ENCODE measurements at places on chromosomes 1 and 21.

GRCh38 chr1:207495801-207496792 lies at the start of gene CR1:
CR1 (plus strand) TSS chr1:207496157; CDS start chr1:207496268, 111 bp downstream.
- DNase-seq = no peak

DNA sequence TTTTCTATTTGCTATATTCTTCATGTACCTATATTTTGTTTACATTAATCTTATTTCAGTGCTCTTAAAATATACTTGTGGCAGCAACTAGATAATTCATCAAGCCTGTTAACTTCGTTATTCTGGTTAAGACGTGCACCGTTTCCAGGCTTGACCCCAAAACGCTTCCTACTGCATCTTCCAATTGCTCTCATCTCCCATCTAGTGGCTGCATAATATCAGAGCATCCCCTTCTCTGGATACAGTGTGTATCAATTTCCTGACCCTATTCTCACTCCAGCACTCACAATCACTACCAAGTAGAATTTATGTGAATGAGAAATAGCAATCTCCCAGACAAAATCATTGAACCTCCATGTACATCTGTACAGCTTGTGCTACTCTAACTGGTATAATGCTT lies 1280.3 kb upstream of the B3GALT2 start:
- no peak for DNase-seq

DNA sequence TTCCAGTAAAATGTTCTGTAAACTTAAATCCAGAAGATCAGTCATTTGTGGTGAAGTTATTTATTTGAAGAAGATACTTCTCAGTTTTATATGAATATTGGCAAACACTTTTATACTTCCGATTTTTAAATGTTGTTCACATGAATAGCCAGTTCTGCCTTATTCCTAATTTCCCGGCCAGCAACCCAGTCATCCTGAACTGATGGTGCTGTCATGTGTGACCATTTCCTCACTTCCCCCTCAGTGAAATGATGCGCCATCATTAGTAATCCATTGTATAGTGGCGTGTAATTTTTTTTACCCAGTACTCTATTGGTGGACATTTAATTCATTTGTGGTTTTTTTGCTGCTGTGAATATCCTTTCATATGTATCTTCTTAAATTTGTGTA lies 16.4 kb downstream of the GPSM2 start:
- DNase-seq = no peak

- no peak for DNase-seq
These were observed 40.6 kb downstream of the NCMAP start for GRCh38 chr1:24596401-24596880.

DNA sequence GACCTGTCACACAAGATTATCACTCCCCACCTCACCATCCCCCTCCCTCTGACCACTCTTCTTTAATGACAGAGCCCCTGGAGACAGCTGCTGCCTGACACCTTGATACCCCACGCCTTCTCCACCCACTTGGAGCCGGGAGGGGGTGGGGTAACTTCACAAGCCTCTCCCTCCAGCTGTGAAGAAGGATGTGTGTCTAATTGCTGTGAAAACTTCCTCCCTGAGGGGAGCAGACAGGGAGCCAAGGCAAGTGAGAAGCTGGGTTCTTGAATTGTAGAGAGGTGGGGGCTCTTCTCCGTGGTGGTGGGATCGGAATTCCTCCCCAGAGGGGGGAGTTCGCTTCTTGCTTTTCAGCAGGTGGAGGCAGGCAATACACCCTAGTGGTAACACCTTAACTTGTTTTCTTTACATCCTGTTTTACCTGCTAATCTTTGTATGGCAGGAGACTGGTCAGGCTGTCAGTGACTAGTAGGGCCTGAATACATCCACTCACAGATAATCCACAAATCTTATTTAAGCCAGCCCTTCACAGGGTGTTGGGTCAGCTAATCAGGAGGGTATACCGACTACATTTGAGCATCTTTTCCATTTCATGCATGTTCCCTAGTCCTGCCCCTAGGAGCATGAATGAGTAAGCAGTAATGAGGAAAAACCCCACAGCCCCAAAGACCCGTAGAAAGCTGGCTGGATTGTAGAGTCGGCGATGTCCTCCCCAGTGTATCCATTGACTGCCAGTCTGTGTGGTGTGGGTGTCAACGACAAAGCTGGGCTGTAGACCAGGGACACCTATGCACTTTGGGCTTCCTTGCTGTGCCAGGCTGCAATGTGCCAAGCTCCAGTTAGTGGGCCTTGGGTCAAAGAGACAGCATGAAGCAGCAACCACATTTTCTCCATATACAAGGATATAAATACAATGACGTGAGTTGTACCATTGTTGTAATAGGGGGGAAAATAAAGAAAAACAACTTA lies 57.3 kb downstream of the NFASC start:
- no peak for DNase-seq

DNA sequence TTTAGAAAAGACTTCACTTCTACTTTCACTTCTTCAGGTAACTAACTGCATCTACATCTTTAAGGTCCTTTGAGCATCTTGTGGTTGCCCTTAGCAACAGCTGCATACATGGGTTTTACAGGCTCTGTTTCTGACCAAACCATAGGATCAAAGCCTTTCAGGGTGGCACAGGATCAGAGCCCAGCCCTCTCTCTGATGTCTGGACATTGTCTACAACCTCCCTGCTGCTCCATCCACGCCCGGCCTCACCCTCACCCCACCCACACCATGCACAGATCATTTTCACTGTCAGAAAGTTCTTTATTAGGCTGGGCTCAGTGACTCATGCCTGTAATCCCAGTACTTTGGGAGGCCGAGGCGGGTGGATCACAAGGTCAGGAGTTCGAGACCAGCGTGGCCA lies 5.2 kb downstream of the NCF2 start:
- no peak for DNase-seq

GRCh38 chr1:111727056-111727455 lies 12.1 kb downstream of the INKA2 start:
- DNase-seq = no peak

GRCh38 chr1:165383067-165383466 lies 26.6 kb upstream of the LMX1A start:
- no peak for DNase-seq

- DNase-seq = no peak
These were observed 49.5 kb downstream of the FGGY start for GRCh38 chr1:59346429-59346828.

- no peak for DNase-seq
These were observed 184.4 kb downstream of the RYR2 start for GRCh38 chr1:237226177-237226944.

Measured in cortex of kidney (tissue), 1 donor.